ENCODE measurements at places on chromosomes 13 and 19.

DNA sequence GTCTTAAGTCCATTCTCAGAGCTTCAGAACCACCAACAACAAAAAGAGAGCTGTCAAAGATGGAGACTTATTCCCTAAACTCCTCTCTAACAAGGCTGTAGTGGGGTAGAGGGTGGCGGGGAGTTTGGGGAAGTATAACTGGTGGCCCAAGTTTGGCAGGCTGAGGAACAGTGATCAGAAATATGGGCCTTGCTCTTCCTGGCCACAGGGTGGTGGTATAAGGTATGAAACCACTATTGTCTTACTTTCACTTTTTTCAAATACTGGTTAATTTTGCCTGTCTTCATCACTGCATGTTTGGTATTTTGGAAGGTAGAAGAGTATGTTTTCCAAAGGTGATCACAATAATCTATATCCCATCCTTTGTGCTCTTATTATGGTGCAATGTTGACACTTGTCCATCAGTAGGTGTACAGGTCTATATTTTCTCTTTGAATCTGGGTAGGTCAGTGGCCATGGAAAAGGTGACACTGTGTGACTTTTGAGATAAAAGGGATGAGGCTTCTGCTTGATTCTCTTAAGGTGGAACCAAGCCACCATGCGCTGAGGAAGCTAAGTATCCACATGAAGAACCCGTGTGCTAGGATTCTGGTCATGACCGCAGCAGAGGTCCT, 23.2 kb upstream of the GPC5 start:
- DNase-seq, result no peak

- DNase-seq, result no peak
Observed at GRCh38 chr19:7251494-7251893, 42.7 kb downstream of the INSR start.

GRCh38 chr13:67048821-67049150, 181.3 kb downstream of the PCDH9 start:
- no peak for DNase-seq

DNA sequence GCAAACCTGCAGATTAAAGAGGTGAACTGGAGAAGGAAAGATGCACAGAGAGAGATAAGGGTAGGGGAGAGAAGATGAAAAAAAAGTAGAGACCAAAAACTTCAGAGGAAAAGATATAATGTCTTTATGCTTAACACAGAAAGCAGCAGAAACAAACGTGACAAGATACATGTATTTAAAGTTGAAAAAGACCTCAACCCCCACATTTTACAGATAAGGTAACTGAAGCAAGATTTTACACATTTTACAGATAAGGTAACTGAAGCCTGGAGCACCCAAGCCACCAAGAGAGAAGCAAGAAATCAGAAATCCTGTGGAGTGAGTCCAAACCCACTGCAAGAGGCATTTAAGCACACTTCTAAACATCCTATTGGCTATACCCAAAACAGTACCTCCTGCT, 185.3 kb downstream of the TBC1D4 start:
- no peak for DNase-seq

GRCh38 chr13:94090773-94091480, 388.6 kb downstream of the DCT start:
- no peak for DNase-seq

DNA sequence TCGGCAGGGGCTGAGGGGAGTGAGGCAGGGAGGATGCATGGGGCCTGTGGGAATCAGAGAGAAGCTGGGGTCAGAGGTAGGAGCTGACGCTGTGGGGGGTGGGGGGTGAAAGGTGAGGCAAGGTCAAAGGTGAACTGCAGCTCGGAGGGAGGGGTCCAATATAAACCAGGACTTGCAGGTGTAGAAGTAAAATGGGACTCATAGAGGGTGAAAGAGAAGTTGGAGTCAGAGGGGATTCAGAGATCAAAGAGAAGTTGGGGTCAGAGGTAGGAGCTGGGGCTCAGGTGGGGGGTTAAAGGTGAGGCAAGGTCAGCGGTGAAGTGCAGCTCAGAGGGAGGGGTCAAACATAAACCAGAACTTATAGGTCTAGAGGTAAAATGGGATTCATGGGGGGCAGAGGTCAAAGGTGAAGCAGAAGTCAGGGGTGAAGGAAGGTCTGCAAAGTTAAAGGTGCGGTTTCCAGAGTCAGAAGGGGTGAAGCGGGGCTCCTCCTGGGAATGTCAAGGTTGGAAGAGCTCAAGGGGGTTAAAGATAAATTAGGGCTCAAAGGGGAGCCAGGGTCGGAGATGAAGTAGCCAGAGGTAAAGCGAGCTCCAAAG, 7.6 kb downstream of the TUBB4A start:
- no peak for DNase-seq

DNA sequence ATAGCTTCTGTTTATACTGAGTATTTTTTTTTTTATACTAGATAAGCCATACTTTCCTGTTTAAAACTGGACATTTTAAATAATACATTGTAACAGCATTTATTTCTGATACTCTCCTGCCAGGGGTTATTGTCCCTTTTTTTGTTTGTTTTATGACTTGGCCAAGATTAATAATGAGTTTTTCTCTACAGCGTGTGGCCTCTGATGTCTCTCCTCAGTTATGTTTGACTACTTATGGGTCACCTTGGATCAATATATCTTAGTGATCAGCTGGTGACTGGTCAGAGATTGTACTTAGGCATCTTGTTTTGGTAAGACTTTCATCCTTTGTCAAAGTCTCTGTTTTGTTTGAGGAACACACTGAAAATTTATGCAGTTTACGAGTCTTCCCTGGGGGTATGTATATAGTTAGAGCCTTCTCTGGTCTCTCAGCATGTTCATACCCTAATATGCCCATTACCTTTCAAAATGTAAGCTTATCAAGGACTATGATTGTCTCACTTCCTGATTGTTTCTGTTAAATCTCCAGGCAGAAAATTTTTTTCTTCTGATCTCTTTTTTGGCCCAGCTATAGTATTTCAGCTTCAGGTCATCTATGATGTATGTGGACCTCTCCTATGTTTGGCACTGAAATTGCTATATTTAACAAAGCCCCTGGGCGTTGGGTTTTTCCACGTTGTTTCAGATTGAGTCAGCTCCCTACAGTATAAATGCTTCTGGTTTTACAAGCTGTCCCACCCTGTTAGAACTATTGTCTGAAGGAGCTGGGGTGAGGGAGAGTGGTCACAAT, 87.9 kb downstream of the URI1 start:
- no peak for DNase-seq

DNA sequence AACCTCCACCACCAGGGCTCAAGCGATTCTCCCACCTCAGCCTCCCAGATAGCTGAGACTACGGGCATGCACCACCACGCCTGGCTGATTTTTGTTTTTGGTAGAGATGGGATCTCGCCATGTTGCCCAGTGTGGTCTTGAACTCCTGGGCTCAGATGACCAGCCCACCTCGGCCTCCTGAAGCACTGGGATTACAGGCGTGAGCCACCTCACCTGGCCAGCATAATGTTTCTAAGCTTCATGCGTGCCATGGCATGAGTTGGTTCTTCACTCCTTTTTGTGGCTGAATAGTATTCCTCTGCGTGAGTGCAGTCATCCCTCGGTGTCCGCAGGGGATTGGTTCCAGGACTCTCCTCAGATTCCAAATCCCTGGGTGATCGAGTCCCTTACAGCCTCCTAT, 4.2 kb upstream of the ZNF579 start:
- DNase-seq, result no peak

GRCh38 chr13:59867867-59868266, 295.9 kb downstream of the DIAPH3 start:
- DNase-seq, result no peak

DNA sequence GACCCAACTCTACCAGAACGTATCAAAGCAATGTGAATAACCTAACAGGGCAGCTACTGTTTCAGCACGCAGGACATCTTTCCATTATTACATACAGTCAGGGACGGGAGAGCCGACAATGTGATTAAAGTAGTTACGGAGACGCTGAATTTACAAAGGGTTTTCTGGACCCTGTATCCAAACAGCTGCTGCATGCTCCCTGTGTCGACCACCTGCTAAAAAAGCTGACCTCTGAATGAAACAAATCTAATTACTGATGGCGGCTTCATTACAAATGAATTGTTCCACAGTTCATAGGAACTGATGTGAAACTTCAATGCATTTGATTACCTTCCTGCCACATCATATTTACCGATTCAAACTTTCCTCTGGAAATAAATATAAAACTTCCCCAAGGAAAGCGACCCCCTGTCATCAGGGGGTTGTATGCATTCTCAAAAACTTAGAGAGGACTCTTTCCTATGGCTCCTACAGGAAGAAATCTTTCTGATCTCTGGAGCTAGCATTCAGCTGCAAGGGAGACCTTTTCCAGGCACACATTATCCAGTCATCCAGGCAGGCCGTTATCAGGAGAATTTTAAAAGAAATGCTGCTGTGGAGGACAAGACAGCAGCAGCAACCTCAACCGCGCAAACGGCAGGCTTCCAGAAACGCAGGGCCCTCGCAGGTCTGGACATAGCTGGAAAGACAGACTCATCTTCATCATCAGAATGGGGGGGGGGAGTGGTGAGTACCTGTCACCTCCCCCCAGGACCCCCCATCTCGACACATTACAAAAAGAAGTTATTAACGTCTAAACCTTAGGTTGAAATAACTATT, 3.1 kb downstream of the EFNB2 start:
- no peak for DNase-seq

- DNase-seq, result no peak
Observed at GRCh38 chr19:51014242-51014641, 5.3 kb downstream of the KLK10 start.

- DNase-seq, result no peak
Observed at GRCh38 chr19:33396701-33397535, 23.4 kb downstream of the CEBPG start.

GRCh38 chr19:10110076-10110971, 1.2 kb upstream of the P2RY11 start:
- DNase-seq, result no peak

DNA sequence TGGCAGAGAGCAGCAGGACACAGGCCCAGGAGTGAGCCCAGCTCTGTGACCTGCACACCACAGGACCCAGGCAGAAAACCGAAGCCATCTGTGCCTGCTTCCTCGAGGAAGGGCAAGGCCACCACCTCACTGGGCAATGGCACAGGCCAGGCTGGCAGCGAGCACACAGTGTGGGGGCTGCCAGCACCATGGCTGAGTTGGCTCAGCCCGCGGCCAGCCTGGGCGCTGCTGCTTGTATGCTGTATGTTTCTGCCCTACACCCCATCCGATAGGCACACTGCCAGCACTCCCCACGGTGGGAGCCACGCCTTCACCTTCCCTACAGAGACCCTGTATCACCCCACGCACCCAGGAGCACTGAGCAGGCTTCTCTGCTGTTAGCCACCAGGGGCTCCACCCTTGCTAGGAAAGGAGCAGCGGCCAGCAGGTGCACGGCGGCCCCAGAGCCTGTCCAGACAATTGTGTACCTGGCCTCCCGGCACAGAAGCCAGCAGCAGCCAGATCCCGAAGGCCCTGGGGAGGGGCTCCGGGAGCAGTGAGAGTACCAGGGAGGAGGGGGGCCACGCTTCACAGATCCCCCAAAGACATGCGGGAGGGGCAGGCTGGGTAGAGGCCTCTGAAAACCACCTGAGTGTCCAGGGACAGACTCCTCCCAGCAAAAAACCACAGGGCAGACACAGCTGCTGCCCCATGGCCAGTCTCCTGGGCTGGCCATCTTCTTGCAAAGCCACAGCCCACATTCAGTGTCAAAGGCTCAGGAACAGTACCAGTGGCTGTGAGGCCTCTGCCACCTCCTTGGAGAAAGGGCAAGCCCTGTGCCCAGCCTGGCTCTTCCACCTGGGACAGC, 56.1 kb downstream of the MLLT1 start:
- no peak for DNase-seq

DNA sequence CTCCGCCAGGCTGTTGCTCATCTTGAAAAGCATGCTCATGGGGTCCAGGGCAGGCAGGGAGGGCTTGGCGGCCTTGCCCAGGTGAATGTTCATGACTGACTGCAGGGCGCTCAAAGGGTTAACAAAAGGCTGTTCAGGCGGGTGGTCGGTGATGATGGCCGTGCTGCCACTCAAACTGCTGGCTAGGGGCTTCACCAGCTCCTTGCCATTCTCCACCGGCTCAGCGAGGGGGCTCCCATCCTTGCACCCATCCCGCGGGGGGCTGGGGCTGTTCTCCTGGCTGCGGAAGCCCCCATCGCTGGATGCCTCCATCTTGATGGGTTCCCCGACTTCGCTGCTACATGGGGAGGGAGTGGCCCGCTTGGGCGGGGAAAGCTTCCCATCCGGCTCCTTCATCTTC, 71.7 kb downstream of the TSHZ3 start:
- DNase-seq, result no peak

GRCh38 chr19:5943623-5944022, 29.6 kb downstream of the CAPS start:
- no peak for DNase-seq

- DNase-seq, result peak; percentile 44
Observed at GRCh38 chr19:51777570-51778462, 16.8 kb downstream of the FPR2 start.

DNA sequence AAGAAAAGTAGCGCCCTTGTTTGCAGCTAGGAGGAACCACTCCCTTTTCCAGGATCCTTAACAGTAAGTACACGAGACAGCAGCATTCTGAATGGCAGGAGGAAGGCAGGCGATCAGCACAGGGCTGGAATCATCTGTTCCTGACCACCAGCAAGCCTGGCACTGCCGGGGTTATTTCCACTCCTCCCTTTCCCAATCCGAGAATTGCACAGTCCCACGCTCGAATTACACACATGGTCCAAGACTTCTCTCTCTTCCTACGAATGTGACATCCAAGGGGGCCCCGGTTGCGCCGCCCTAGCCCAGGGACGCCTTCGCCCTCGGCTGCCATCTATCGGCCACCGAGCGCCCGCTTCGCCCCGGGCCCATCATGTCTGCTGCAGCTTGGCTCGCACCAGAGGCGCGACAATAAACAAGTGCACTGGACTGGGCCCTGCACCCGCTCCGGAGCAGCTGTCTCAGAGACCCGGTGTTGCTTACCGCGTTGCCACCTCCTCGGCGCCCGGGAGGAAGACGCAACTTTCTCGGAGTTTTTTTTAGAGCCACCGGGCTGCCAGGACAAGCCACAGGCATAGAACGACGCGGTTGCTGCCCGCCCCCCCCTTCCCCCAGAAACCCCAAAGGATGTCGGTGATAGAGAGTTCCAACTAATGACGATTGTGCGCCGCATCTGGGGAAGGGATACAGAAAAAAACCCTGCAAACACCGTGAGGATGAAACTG, at the start of gene SLITRK5:
Gene SLITRK5, plus strand, starts transcription at position 341 of the 722 bp plus-strand sequence. CDS start 4,018 bp downstream, outside the sequence.
- peak; percentile 57 for DNase-seq

DNA sequence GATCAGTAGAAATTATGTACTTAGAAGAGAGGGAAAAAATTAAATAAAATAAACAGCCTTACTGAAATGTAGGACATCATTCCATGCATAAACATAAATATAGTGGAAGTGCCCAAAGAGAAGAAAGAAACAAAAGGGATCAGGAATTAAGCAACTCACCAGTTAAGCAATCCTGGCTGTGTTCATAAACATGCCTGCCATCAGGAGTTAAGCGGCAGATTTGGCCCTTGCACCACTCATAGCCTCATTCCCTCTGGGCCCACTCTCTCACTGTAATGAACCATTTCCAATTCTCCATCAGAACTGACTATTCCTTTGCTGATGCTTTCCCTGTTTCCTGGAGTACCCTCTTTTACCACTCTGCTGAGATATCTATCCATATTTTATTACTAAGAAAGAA, 281.4 kb downstream of the LHFPL6 start:
- DNase-seq, result no peak

Data from SK-N-MC (cell line).